ENCODE measurements at places on chromosomes 7 and 10. TPM values are rescaled to one million over a fixed set of nuclear protein-coding genes. Genes with fewer than 3 reads are reported as not detected.
A peak's percentile ranks its signal among the peaks of the same experiment; 100 is the strongest.

- H3K27ac ChIP-seq: no peak overlapping the region
- H3K4me3 ChIP-seq: no peak overlapping the region
- no peaks in the 10 kb centered on the region for H3K36me3 ChIP-seq
Observed at GRCh38 chr7:46900312-46901263, 681.3 kb downstream of the TNS3 start.

- DNase-seq: no peak
- peaks cover 63% of the 10 kb centered on the region for H3K4me1 ChIP-seq
- H3K27me3 ChIP-seq: no peaks in the 10 kb centered on the region
Observed at GRCh38 chr10:5611899-5612680, 54.3 kb downstream of the ASB13 start.

DNA sequence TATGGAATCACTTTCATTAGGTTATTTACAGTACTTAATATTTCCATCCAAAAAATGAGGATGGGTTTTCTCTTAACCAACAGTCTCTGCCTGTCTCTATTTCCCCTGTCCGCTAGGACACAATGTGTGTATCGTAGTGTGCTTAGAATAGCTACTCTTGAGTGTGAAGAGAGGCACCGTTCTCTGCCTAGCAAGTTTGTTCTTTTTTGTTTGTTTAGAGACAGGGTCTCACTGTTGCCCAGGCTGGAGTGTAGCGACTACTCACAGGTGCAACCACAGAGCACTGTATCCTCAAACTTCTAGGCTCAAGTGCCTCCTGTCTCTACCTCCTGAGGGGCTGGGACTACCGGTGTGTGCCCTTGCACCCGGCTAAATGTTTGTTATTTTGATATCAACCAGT is 121.9 kb downstream of the ANK3 start:
- H3K4me3 ChIP-seq: no peak overlapping the region
- no peaks in the 10 kb centered on the region for H3K27me3 ChIP-seq
- DNase-seq: no peak

- H3K4me1 ChIP-seq: peaks cover 2% of the 10 kb centered on the region
- H3K27ac ChIP-seq: no peak overlapping the region
- peak overlapping the region; percentile 0 for H3K4me3 ChIP-seq
- H3K27me3 ChIP-seq: no peaks in the 10 kb centered on the region
- no peaks in the 10 kb centered on the region for H3K36me3 ChIP-seq
Observed at GRCh38 chr7:15648461-15648961, 38.0 kb downstream of the MEOX2 start.

- no peak overlapping the region for H3K27ac ChIP-seq
- H3K27me3 ChIP-seq: no peaks in the 10 kb centered on the region
- H3K36me3 ChIP-seq: no peaks in the 10 kb centered on the region
- no peaks in the 10 kb centered on the region for H3K4me1 ChIP-seq
- no peak for DNase-seq
Observed at GRCh38 chr7:95334447-95334846, 10.1 kb upstream of the PON1 start.

- H3K27ac ChIP-seq: no peak overlapping the region
Observed at GRCh38 chr10:100327007-100327717, 2.9 kb downstream of the PKD2L1 start.

DNA sequence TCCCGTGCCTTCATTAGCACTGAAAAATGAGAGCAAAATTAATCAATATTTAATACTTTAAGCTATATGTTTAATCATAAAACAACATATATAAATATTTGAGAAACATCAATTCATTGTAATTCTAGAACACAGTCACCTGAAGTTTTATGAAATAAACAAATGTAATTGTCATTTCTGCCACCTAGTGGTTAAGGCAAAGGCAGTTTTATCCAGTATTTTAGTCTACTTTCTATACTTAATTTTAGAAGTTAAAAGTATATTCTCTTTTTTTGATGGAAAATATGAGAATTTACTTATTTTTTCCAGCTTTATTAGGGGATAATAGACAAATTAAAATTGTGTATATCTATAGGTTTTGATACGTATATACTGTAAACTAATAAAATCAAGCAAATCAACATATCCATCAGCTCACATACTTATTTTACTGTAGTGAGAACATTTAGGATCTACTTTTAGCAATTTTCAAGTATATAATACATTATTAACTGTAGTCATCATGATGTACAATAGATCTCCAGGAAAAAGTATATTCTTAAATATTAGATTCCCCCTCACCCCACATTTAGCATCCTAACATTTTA is 16.9 kb downstream of the PCGF6 start:
- H3K4me3 ChIP-seq: no peak overlapping the region
- H3K27me3 ChIP-seq: no peaks in the 10 kb centered on the region
- no peaks in the 10 kb centered on the region for H3K4me1 ChIP-seq
- H3K27ac ChIP-seq: no peak overlapping the region
- peaks cover 35% of the 10 kb centered on the region for H3K36me3 ChIP-seq

GRCh38 chr10:62250594-62251198 is 17.9 kb downstream of the RTKN2 start:
- H3K4me3 ChIP-seq: no peak overlapping the region
- no peaks in the 10 kb centered on the region for H3K27me3 ChIP-seq
- H3K4me1 ChIP-seq: no peaks in the 10 kb centered on the region
- no peaks in the 10 kb centered on the region for H3K36me3 ChIP-seq

GRCh38 chr7:2939193-2939885 is 95.2 kb upstream of the GNA12 start:
- no peaks in the 10 kb centered on the region for H3K4me1 ChIP-seq
- no peak for DNase-seq
- no peak overlapping the region for H3K27ac ChIP-seq
- no peaks in the 10 kb centered on the region for H3K27me3 ChIP-seq
- H3K4me3 ChIP-seq: no peak overlapping the region
- no peaks in the 10 kb centered on the region for H3K36me3 ChIP-seq

DNA sequence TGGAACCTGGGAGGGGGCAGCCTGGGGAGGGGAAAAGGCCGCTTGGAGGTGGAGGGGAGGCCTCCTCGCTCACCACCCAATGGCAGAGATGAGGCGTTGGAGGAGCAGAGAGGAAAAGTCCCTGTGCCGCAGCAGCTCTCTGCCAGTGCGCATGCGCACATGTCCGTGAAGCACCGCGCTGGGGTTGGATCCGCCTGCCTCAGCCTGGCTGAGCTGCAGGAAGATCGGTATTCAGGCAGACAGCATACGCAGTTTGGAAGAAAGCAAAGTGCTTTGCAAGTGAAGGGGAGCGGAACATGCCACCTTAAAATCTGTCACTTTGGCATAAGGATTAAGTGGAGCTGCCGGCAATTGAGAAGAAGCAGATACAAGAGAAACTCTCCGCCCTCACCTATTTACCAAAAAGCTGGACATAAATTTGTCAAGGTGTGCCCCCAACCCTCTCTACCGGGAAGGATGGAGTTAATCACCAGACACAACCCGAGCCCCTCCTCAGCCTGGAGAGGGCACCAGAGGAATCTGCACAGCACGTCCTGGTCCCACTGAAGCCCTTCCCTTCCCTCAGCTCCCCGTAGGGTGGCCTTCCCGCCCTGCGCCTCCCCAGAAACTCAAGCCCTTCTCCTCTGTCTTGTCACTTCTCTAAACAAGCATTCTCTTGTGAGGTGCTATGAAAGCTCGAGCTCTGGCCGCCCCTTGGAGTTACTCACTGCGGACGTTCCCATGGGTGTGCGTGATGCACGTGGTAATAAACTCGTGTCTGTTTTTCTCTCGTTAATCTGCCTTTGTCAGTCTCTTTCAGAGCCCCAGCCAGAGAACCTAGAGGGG is 32.2 kb upstream of the TMEM72 start:
- peak overlapping the region; percentile 63 for H3K4me3 ChIP-seq
- H3K36me3 ChIP-seq: no peaks in the 10 kb centered on the region
- no peaks in the 10 kb centered on the region for H3K27me3 ChIP-seq
- no peak overlapping the region for H3K27ac ChIP-seq

DNA sequence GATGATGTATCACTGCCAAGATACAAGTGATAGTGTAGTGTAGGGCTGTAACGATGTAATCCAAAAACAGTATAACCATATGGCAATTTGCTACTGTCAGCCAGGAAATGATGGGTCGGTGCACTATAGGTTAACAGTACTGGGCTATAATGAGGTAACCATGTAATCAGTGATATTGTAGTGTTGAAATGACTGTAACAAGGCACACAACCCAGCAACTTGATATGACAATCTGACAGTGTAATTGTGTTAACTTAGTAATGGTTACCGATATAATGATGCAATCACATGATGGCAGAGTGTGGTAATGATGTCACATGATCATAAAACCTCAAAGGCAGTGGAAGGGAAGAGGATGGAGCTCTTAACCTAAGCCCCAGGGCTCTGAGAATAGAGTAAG is 73.8 kb upstream of the SLF2 start:
- H3K4me1 ChIP-seq: no peaks in the 10 kb centered on the region
- H3K27ac ChIP-seq: no peak overlapping the region
- no peaks in the 10 kb centered on the region for H3K27me3 ChIP-seq
- no peaks in the 10 kb centered on the region for H3K36me3 ChIP-seq
- no peak overlapping the region for H3K4me3 ChIP-seq
- no peak for DNase-seq

GRCh38 chr7:23222439-23223030 is 24.0 kb upstream of the GPNMB start:
- no peak for DNase-seq
- no peak overlapping the region for H3K4me3 ChIP-seq
- no peaks in the 10 kb centered on the region for H3K4me1 ChIP-seq
- H3K36me3 ChIP-seq: no peaks in the 10 kb centered on the region
- no peak overlapping the region for H3K27ac ChIP-seq

GRCh38 chr7:106704000-106704840 is 43.3 kb upstream of the CCDC71L start:
- H3K27ac ChIP-seq: no peak overlapping the region
- no peak for DNase-seq
- H3K4me3 ChIP-seq: no peak overlapping the region
- H3K36me3 ChIP-seq: no peaks in the 10 kb centered on the region
- H3K27me3 ChIP-seq: no peaks in the 10 kb centered on the region

DNA sequence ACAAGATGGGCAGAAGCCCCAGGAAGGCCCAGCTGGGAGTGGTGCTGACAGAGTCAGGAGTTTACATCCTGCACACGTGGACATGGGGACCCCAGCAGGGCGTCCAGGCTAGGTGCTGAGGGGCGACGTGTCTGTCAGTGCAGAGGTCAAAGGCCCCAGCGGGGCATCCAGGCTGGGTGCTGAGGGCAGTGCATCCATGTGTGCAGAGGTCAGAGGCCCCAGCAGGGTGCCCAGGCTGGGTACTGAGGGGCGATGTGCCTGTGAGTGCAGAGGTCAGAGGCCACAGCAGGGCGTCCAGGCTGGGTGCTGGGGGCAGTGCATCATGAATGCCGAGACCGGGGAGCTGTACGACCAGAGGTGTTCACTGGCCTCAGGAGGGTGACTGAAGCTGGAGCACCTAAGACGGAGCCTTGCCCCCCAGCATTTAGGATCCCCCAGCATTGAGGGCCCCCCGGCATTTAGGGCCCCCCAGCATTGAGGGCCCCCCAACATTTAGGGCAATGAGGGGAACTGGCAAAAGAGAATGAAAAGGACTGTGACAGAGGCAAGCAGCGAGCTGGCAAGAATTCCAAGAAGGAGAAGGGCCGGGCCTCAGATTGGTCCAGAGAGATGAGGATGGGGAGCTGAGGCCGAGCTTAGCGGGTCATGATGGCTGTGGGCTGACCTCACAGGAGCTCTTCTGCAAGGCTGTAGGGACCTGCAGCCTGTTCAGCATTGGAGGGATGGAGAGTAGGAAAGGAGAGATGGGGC is 474.9 kb downstream of the PTPRN2 start:
- H3K4me3 ChIP-seq: no peak overlapping the region
- H3K27ac ChIP-seq: no peak overlapping the region
- no peak for DNase-seq
- H3K36me3 ChIP-seq: no peaks in the 10 kb centered on the region
- H3K4me1 ChIP-seq: no peaks in the 10 kb centered on the region

DNA sequence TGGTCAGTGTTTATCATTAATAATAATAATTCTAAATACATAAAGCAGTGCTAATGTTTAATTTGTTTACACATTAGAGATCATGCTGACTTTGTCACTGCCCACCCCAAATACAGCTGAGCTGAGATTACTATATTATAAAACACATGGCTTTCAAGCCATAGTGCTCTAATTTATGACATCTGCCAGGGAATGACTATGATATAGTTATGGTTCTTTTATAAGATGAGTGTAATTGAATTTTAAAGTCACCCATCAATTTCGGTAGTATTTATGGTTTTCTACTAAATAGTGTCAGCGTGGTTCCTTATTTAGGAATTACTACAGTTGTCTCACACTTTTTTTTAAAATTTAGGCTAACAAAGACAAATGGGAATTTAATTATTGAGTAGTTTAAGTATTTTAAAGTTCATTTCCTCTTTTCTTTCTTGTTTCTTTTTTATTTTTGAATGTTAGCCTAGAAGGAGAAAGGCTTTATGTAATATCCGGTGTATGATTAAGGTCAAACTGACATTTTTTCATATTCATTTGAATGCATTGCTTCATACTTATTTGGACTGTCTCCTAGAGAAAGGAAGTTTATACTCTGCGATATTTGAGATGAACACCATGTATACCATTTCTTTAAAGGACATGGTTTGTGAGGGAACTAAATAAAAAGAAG is 3.9 kb downstream of the CDK14 start:
- no peaks in the 10 kb centered on the region for H3K36me3 ChIP-seq
- no peaks in the 10 kb centered on the region for H3K4me1 ChIP-seq
- H3K27me3 ChIP-seq: no peaks in the 10 kb centered on the region
- no peak overlapping the region for H3K27ac ChIP-seq
- DNase-seq: no peak

- H3K4me3 ChIP-seq: no peak overlapping the region
- no peak for DNase-seq
- H3K27me3 ChIP-seq: no peaks in the 10 kb centered on the region
- H3K4me1 ChIP-seq: peaks cover 23% of the 10 kb centered on the region
- no peak overlapping the region for H3K27ac ChIP-seq
- no peaks in the 10 kb centered on the region for H3K36me3 ChIP-seq
Observed at GRCh38 chr10:31353574-31353973, 34.6 kb downstream of the ZEB1 start.

GRCh38 chr10:121195524-121195910 is 344.4 kb downstream of the WDR11 start:
- no peaks in the 10 kb centered on the region for H3K27me3 ChIP-seq
- H3K36me3 ChIP-seq: no peaks in the 10 kb centered on the region
- no peaks in the 10 kb centered on the region for H3K4me1 ChIP-seq
- H3K4me3 ChIP-seq: no peak overlapping the region
- no peak overlapping the region for H3K27ac ChIP-seq
- no peak for DNase-seq

- H3K36me3 ChIP-seq: peaks cover 19% of the 10 kb centered on the region
- H3K4me3 ChIP-seq: no peak overlapping the region
- H3K4me1 ChIP-seq: peaks cover under 1% of the 10 kb centered on the region
- H3K27me3 ChIP-seq: no peaks in the 10 kb centered on the region
Observed at GRCh38 chr10:75127471-75127870, 16.0 kb downstream of the SAMD8 start.

GRCh38 chr10:101840102-101840684 is 3.4 kb downstream of the KCNIP2 start:
- peak overlapping the region; percentile 27 for H3K4me3 ChIP-seq
- no peak for DNase-seq
- no peaks in the 10 kb centered on the region for H3K36me3 ChIP-seq
- H3K27ac ChIP-seq: no peak overlapping the region
- no peaks in the 10 kb centered on the region for H3K27me3 ChIP-seq

MRC1 gene
- 15.1 TPM for total RNA-seq

ANKRD2 gene
- not detected for total RNA-seq

DLX5 gene
- total RNA-seq: not detected

CYP26C1 gene
- total RNA-seq: not detected

GIMAP5 gene
- total RNA-seq: 89.3 TPM

TRIM4 gene
- 12.7 TPM for total RNA-seq

NRBF2 gene
- total RNA-seq: 4.2 TPM

FOXP2 gene
- 11.0 TPM for total RNA-seq

MEPCE gene
- 32.9 TPM for total RNA-seq

COL28A1 gene
- total RNA-seq: 0.11 TPM

GAD2 gene
- not detected for total RNA-seq

IPMK gene
- 2.8 TPM for total RNA-seq

GPR85 gene
- not detected for total RNA-seq

CPVL gene
- total RNA-seq: 15.2 TPM

RBM33 gene
- 44.2 TPM for total RNA-seq

TBC1D12 gene
- total RNA-seq: 9.4 TPM

HOXA3 gene
- total RNA-seq: 14.4 TPM

LIPF gene
- total RNA-seq: 7.1 TPM
